ENCODE measurements at places on chromosomes 1 and 21. TPM values are rescaled to one million over a fixed set of nuclear protein-coding genes. Genes with fewer than 3 reads are reported as not detected.

NEXN gene
- 0.31 TPM for total RNA-seq

MAP1LC3C gene
- 0.78 TPM for total RNA-seq

VSIG8 gene
- not detected for total RNA-seq

KLHDC9 gene
- total RNA-seq = 0.78 TPM

C1QA gene
- total RNA-seq = 10.9 TPM

PEAR1 gene
- total RNA-seq = 0.31 TPM

FCAMR gene
- total RNA-seq = not detected

COL11A1 gene
- 45.9 TPM for total RNA-seq

FMO4 gene
- total RNA-seq = 1.9 TPM

S100A13 gene
- 5.3 TPM for total RNA-seq

BACE2 gene
- 8.6 TPM for total RNA-seq

ATPAF1 gene
- 37.7 TPM for total RNA-seq

ZBTB40 gene
- total RNA-seq = 12.2 TPM

APCS gene
- total RNA-seq = not detected

ALDH9A1 gene
- total RNA-seq = 63.2 TPM

TIAM1 gene
- total RNA-seq = 54.1 TPM

DNA sequence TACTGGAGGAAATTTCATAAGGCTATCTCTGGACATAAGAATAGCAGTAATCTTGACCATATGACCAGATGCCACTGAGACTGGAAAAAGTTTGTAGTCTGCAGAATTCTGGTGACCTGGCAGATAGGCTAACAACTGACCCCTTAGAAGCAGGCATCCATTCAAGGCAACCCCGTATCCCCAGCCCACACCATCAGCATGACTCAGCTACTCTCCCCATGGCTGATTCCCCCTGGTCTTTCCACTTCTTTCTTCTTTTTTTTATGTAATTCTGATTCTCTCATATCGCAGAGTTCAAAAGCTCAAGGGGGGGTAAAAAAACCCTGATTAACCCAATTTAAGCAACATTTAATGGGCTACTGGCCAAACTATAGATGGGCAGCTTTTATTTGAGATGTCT is 243.1 kb downstream of the ZNF648 start:
- no peak for DNase-seq

GRCh38 chr1:168341483-168341975 is 60.9 kb downstream of the TBX19 start:
- no peak for DNase-seq

DNA sequence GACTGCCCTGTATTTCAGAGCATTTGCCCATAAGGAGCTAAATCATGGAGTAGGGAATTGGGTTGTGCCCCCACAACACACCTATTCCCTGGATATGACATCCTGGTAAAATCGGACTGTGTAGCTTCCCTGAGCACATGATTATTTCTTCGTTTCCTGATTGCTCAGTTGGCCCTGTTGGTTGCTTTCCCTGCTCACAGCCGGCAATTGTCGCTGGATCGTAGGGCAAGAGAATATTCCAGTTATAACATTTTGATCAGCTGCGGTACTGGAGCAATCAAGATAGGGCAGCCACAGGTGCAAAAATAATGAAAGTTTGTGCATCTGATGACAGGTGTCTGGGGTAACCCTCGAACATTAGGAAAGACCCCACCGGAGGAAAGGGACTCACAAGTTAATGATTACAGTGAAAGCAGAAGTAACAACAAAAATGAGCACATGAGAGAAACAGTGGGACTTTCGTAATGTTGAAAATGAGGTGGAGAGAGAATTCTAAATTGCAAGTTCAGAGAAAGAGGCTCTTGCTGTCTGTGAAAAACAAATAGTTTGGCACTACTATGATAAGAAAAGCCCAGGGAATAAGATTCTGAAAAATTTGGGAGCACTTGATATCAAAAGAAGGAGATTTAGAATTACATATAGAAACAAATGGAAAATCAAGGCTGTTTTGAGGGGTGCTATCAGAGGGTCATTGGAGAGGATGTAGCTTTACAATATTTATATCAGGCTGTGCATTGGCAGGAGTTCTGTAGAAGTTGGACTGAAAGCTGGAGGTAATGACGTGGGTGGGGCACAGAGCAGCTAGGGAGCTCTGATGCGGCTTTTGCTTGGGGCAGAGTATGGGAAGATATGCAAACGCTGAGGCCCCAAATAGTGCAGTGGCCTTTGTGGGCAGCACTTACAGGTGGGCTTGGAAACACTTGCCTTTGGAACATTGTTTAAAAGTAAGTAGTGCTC is at the start of gene MAB21L3:
Gene MAB21L3 (plus strand): TSS at position 833 of the 957 bp plus-strand sequence. CDS start 1,217 bp downstream, outside the sequence.
- no peak for DNase-seq

GRCh38 chr21:28127175-28127785 is 865.4 kb downstream of the LTN1 start:
- no peak for DNase-seq

DNA sequence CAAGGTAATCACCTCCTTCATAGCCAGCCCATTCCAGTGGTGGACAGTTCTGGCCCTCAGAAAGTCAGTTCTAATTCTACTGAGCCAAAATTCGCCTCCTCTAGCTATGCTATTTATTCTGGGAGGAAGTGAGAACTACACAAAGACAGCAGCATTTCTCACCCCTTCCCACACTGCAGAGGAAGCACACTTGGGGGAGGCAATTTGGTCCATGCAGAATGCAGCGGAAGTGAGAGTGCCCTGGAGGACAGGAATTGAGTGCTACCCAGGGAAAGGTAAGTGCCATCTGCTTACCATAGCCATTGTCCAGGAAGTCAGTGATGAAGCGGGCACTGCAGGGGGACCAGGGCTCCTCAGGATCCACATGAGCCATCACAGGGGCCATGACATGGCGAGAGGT is 3.7 kb downstream of the ADAMTS4 start:
- DNase-seq = no peak

DNA sequence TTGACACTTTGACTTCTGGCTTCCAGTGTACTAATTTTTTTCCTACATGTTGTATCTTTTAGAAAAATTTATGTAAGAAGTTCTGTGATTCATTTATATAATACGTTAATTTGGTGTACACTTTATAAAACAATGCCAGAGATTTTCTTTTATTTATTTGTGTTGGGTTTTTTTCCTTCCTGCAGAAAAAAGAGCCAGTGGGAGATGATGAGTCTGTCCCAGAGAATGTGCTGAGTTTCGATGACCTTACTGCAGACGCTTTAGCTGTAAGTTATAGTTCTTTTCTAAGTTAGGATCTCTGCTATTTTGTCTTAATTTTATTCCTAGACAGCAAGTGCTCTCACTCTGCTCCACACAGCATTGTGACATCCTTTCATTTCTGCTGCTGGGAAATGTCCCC is 14.4 kb downstream of the SARS1 start:
- no peak for DNase-seq

GRCh38 chr1:102434421-102434820 is 437.7 kb upstream of the OLFM3 start:
- DNase-seq = no peak

DNA sequence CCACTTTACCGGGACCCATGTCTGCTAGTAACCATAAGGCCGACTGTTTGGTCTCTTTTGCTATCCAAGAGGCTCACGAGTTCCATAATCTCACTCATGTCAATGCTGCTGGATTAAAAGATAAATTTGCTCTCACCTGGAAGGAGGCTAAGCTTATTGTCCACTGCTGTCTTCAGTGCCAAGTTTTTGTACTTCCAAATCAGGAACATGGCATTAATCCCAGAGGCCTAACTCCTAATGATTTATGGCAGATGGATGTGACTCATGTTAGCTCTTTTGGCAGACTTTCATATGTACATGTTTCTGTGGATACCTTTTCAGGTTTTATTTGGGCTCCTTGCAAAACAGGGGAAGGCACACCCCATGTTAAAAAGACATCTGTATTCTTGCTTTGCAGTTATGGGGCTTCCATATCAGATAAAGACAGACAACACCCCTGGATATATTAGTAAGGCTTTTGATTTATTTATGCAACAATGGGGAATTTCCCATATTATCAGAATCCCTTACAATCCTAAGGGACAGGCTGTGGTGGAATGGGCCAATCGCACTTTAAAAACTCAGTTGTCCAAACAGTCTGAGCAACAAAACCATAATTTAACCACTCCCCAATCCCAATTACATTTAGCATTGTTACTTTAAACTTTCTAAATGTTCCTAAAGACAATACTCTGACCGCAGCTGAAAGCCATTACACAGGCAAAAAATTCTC is 162.7 kb downstream of the IER5 start:
- DNase-seq = no peak

DNA sequence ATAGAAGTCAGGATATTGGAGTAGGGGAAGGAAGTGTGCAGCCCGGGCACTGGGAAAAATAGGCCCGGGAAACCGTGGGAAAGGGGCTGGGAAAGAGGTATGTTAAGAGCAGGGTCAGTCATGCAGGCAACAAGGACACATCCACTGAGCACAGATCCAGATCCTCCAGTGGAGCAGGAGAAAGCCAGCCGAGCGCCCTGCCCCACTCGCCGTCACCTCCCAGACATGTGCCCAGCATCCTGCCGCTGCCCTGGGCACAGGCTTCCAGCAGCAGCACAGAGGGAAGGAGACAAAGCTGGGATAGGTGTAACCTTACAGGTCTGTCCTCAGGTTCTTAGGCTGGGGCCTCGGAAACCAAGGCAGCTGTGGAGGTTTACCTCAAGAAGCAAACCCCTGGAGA is 64.2 kb downstream of the FAM163A start:
- DNase-seq = no peak

DNA sequence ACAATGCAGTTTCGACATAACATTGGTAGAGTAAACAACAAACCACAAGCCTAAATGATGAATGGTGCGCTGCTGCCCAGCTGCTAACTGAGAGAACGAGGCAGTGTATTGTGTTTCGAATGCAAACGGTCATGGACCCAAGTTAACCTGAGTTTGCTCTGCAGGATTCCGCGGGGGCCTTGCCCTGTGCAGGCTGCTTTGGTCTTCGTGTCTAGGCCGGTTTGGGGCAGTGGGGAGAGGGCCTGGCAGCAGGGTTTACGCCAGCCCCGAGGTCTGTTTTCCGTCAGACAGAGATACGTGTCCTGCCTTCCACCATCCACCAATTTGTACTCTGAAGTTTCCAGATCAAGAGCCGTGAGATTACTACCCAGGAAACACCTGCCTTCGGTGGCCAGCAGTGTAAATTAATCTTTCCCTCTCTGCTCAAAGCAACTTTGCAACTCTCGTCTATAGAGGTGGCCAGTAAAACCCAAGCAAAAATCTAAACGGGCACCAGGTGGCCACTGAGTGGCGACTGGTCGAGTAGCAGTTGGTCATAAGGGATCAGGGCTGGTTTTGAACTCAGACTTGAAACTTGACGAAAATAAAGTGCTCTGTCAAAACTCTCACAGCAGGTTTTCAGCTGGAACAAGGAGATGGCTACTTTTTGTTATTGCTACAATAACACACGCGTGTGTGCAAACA is 6.3 kb upstream of the PRDM15 start:
- DNase-seq = no peak

GRCh38 chr1:114209971-114210370 is 56.3 kb upstream of the SYT6 start:
- DNase-seq = no peak

DNA sequence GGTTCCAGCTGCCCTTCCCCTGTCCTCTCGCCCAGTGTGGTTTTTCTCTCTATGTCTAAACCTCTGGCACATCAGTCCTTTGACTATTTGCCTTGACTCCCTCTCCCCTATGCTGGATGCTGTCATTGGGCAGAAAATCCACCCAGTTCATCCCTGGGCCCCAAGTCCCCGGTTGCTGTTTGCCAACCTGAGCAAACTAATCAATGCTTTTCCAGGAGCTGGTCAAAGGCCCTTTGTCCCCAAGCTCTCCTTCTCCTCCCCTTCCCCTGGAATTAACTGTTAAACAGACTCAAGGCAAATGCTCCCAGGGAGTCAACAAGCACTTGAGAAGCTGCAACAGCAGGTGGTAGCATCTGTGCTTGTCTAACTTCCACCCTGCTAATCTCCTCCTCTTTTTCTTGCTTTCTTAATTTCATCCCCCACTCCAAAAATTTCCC is 102.7 kb downstream of the LMX1A start:
- DNase-seq = no peak

DNA sequence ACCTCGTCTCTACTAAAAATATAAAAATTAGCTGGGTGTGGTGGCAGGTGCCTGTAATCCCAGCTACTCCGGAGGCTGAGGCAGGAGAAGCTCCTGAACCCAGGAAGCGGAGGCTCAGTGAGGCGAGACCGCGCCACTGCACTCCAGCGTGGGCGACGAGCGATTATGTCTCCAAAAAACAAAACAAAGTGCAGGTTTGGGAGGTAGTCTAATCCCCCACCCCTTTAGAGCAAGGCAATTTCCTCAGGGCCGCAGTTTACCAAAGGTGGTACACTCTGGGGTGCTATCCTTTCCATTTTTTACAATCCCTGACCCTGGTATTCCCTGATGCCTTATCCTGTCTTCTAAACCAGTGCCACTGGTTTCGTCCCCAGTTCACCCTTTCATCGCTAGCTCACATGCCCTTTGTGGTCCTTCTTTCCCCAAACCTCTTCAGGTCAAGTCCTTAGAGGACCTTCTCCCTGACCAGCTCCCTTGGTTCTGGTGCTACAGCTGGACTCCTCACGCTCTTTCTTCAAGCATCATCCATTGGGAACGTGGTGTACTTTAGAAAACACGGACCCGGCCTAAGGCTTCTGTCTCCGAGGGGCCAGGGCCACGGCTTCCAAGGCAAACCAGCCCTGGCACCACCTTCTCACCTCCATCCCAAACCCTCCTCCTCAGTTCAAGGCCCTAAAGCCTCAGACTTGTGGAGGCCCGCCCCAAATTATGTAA is 873 bp downstream of the IFT25 start:
- DNase-seq = no peak

DNA sequence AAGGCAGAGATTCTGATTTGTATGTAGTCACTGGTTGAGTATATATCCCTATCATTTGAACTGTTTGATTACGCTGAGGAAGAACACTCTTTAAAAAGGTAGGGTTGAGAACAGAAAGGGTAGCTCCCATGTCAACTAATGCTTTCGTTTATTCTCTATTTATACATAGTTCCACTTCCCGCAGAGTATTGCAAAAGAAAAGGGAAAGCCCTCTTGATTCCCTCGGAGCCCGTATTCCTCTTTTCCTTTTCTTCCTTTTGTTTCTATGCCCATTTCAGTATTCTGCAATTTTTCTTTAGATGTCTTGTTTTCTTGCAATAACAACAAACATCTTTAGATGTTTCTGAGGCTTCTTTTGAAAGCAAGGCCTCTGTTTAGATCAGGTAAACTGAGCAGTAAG is 78.2 kb downstream of the DNTTIP2 start:
- DNase-seq = no peak

GRCh38 chr1:117093870-117094621 is 27.5 kb downstream of the TRIM45 start:
- peak; percentile 7 for DNase-seq

GRCh38 chr21:33866826-33867225 is 48.8 kb downstream of the ATP5PO start:
- DNase-seq = no peak

GRCh38 chr1:15737324-15738319 is 1.6 kb downstream of the SLC25A34 start:
- DNase-seq = no peak

GRCh38 chr1:161999301-162000052 is 24.2 kb downstream of the OLFML2B start:
- no peak for DNase-seq

DNA sequence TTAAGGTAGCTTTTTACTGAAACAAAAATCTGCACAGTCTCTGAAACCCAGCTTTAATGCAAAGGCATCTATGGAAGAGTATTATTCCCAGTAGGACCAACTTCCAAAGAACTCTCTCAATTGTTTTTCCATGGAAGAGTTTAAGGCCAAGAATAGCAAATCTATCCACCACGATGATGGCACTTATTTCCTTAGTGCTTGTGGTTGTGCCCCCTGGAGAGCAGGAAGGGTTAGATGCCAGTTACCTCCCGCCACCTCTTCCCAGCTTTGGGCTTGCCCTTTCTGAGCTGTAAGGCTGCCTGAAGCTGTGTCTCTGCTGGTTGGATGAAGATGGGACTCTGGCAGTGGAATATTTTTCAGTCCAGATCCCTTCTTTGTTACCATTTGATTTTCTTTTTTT is 4.8 kb upstream of the ATP1A1 start:
- DNase-seq = no peak
